Stimulated activated CD8-positive, alpha-beta memory T cell treated with anti-CD3 and anti-CD28 coated beads, Interleukin-4, amount 100 ng/mL, for 24 hours (primary cell): ENCODE measurements at places on chromosomes 3 and 15.
A peak's percentile ranks its signal among the peaks of the same experiment; 100 is the strongest.

- DNase-seq: no peak
Measured at GRCh38 chr3:17259685-17260084, 374.9 kb downstream of the PLCL2 start.

DNA sequence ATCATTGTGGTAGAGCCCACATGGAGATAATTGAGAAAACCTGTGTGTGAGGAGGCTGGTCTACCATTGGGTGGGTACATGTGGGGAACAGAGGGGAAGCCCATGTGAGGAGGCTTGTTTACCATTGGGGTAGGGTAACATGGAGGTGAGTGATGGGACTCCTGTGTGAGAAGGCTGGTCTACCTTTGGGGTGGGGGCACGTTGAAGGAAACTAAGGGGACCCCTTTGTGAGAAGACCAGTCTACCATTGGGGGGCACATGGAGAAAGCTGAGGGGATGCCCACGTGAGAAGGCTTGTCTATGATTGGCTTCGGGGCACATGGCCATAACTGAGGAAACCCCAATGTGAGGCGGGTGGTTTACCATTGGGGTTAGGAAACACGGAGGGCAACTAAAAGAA lies 158.5 kb downstream of the FBLN2 start:
- no peak for DNase-seq

- no peak for DNase-seq
Measured at GRCh38 chr15:100116416-100117190, 225.2 kb downstream of the ADAMTS17 start.

DNA sequence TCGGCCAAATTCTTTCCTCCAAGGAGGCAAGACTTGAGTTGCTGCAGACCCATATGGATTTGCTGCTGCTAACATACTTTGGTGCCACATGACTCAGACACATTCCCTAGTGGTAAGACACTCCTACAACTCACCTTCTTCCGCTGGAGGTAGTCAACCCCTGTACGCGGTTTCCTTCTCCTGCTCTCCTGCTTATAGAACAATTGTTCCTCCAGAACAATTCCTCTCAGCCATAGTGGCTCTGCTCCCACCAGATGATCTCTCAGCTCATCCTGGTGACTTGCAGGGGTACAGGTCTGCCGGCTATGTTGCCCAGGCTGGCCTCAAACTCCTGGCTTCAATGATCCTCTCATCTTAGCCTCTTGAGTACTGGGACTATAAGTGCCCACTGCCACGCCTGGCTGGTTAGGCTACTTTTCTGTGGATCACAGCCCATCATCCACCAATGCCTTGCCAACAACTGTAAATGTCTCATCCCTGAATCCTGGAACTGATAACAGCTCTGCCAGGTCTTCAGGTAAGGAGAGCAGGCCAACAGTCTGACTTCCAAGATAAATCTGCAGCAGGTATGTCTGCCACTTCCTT lies 2.4 kb upstream of the CXCR6 start:
- no peak for DNase-seq

- DNase-seq: no peak
Measured at GRCh38 chr3:113038328-113038727, 47.5 kb downstream of the GTPBP8 start.

GRCh38 chr15:94375997-94376396 lies 144.6 kb downstream of the MCTP2 start:
- no peak for DNase-seq

DNA sequence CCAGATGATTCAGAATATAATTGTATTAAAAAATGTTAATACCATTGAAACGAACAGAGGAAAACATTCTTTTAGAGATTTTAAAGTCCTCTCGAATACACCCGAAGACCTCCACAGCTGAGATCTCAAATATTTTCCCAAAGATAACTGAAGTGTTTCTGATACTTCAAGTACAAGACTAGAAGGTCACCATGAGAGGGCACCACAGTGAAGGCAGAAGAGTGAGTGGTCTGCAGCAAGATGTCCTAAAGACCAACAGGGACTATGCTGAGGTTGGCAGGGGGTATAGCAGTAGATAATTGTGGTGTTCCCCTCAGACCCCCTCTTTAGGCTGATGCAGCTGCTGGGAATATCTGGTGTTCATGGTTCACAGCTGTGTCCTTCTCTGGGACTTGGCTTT lies 156.5 kb downstream of the PDCD6IP start:
- DNase-seq: no peak

DNA sequence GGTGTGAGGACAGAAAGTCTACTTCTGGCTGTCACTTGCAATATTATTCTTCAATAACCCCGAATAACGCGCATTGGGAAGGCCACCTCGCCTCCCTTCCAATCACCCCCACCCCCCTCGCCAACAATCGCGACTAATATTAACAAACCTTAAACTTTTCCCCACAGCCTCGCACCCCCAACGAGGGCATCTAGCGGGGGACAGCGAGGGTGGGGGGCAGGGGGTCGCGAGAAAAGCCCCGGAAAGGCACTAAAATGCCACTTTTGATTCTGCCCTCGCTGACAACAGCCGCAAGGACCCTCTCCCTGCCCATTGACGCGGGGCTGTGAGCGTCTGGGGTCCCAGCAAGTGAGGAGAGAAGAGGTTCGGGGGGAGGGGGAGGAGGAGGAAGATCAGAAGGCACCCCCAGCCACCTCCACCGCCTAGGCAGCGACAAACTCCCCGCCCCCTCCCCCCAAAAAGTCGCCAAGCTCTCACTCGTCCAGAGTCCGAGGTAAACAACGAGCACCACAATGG lies 868 bp downstream of the SATB1 start:
- DNase-seq: no peak

DNA sequence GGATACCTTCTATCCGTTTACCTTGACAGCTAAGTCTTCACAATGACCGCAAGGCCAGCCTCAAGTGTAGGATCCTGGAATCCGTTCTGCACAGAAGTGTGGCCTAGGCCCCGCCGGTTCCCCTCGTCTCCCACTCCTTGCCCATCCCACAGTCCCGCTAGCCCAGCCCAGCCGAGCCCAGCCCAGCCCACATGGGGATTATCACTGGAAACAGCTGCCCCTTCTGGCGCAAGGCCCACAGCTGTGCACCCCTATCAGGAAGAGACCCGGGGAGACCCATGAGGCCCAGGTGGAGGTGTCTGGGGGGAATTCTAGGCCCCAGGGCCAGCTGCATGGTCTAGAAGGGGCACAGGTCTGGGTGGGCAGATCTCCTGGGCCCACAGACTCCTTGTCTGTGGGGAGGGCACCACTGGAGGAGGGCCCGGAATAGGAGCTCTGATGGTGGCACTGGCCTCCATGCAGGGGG lies 27.9 kb upstream of the KLF13 start:
- no peak for DNase-seq

GRCh38 chr3:71657831-71658530 lies 67.2 kb downstream of the EIF4E3 start:
- DNase-seq: no peak

DNA sequence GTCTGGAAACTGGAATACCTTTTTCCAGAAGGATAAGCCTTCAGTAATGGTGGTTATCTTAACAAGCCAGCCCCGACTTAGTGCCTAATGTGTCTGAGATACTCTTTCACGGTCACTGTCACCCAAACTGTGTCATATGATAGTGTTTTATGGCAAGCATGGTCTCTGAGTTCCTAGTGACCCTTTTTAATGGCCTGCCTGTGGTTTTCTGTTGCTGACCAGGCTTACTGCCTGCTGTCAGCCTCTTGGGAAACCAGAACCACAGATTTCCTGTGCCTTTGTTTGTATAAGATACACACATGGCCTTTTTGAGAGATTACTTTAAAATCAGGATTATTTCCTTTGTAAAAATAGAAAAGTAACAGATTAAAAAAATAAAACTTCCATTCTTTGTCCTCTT lies 22.4 kb downstream of the HPS3 start:
- DNase-seq: no peak

DNA sequence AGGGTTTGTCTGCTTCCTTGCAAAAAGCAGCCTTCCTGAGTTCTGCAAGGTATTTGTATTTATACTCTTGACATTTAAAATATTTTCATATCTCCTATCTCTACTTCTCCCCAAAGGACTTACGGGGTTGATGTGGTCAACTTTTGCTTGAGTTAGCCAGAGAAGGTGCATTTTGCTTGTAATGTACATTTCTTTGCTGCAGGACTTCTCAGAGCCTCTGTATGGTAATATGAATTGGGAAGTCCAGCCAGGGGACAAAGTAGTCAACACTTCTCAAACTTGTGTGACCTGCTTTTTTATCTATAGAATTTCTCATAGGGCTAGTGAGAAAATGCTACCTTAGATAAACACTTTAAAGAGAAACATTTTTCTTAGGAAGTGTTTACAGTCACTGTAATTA lies 148.2 kb upstream of the LRIG1 start:
- DNase-seq: no peak

- no peak for DNase-seq
Measured at GRCh38 chr3:72818092-72818773, 30.0 kb downstream of the SHQ1 start.

DNA sequence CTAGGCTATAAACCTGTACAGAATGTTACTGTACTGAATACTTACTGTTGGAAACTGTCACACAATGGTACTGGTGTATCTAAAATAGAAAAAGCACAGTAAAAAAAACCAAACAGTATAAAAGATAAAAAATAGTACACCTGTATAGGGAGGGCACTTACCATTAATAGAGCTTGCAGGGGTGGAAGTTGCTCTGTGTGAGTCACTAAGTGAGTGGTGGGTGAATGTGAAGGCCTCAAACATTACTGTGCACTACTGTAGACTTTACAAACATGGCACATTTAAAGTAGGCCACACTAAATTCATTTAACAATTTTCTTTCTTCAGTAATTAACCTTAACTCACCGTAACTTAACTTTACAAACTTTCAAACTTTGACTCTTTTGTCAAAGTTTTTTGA lies 22.0 kb downstream of the B3GALNT1 start:
- no peak for DNase-seq

DNA sequence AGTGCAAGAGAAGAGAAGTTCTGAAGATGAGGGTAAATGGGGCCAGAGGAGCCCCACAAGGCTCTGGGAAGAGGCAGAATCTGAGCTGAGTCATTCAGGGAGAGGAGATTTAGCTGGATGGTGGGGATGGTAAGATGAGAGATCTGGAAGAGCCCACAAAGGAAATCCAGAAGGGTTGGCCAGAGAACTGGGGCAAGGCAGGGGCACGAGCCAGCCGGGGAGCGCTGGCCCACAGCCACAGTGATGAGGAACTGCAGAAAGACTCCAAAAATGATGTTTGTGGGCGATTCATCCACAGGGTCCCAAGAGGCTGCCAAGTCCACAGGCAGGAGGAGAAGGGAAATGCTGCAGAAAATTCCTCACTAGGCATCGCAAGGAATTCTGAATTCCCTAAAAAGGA lies 75.9 kb upstream of the ATP2B2 start:
- DNase-seq: no peak

DNA sequence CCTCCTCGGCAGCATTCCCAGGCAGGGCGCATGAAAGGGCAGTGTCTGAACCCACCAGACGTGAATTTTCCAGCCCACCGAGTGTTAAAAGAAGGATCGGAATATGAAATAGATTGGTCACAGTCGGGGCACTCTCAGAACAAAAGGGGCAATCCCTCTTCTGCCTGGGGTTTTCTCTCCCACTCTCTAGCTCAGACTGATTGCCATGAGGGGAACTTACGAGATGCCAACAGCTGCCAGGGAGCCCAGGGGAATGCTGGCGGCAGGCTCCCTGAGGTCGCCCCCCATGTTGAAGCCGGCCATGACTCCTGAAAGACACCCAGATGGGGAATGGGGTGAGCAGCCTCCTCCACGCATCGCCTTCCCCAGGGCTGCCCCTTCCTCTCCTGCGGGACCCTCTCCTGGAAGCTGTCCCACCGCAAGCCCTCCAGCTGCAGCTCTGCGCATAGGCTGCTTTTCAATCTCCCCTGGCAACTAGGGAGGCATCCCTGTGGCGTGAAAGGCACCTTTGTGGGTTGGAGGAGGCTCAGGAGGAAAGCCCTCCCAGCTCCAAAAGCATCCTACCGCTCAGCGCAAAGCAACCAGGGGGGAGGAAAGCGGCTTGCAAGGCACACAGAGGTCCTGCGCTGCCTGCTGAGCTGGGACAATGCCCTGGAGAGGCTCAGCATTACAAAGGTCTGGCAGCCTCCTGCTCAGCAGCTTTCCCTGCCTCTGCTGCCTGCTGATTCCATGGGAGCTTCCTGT lies 64.8 kb upstream of the HEG1 start:
- DNase-seq: no peak

- DNase-seq: peak; percentile 20
Measured at GRCh38 chr3:132721479-132722164, 587 bp downstream of the NPHP3 start.

GRCh38 chr3:27914199-27914598 lies 192.1 kb upstream of the EOMES start:
- no peak for DNase-seq

DNA sequence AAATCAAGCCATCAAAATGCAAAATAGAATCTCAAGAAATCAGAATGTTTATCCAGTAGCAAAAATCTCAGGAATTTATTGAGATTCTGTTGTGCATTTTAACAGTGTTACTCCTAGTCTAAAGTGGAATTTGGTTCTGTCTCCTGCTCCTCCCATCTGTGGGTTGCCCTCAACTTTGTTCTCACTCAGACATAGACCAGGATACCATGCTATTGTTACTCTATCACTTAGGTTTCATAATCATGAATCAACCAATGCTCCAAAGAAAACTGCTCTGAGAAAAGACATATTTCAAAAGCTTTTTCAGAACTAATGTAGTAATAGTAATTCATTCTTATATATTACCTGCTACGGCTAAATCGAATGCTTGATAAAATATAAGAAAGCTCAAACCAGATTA lies 274.7 kb downstream of the RBMS3 start:
- no peak for DNase-seq

- no peak for DNase-seq
Measured at GRCh38 chr3:191648787-191649186, 187.8 kb downstream of the PYDC2 start.

DNA sequence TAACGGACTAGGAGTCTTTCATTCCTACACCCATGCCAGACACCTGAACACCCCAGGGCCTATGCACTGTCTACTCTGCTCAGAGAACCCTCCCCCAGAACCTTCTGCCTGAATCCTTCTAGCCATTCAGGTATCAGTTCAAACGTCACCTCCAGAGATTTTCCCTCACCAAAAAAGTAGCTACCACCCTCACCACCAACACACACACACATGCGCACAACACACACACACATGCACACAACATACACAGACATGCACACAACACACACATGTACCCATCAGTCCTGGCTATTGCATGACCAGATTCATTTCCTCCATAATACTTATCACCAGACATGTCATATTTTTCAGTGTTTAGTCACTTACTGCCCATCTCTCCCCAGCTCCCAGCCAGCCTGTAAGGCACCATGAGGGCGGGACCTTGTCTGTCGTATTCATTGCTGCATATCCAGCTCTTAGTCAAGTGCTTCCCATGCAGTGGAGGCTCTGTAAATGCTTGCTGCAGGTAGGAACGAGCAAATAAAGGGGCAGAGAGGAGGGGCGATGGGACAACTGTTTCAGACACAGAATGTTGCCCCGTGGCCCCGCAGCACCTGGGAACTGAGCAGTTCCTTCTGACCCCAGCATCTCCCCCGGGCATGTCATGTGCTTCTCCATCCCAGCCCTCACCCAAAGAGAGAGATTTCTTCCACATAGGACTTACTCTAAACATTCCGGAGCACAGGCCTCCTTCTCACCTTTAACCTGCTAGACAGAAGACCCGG lies 29.2 kb downstream of the XXYLT1 start:
- no peak for DNase-seq

- no peak for DNase-seq
Measured at GRCh38 chr3:122390665-122391064, 6.7 kb downstream of the FAM162A start.

- DNase-seq: no peak
Measured at GRCh38 chr15:71802770-71803169, 7.6 kb upstream of the NR2E3 start.
